Retina (tissue), 1 donor: ENCODE measurements at places on chromosomes 5 and 9.

DNA sequence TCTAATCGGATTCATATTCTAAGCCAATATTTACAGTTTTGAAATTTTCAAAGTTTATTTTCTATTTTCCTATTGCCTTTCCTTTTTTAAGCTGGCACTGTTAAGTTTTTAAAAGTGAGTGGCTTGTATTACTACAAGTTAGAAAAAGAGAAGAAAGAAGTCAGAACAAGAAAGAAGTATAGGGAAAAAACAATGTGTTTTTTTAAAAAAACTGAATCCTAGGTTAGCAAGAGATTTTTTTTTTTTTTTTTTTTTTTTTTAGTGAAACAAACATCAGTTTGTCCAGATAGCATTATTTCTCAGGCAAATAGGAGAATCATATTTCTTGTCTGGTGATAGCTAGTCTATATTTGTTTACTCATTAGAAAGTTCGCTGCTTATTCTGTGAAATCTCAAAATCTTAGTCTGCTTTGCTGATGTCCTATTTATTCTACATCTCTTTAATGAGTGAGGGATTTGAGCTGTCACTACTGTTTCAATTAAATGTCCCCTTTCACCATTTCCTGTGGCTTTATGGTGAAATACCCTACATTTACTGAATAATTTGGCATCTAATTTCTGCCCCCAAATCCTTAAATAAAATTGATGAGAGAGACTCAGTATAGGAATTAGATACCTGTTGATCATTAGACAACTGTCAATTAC lies 19.1 kb upstream of the LMNB1 start:
- DNase-seq: no peak

DNA sequence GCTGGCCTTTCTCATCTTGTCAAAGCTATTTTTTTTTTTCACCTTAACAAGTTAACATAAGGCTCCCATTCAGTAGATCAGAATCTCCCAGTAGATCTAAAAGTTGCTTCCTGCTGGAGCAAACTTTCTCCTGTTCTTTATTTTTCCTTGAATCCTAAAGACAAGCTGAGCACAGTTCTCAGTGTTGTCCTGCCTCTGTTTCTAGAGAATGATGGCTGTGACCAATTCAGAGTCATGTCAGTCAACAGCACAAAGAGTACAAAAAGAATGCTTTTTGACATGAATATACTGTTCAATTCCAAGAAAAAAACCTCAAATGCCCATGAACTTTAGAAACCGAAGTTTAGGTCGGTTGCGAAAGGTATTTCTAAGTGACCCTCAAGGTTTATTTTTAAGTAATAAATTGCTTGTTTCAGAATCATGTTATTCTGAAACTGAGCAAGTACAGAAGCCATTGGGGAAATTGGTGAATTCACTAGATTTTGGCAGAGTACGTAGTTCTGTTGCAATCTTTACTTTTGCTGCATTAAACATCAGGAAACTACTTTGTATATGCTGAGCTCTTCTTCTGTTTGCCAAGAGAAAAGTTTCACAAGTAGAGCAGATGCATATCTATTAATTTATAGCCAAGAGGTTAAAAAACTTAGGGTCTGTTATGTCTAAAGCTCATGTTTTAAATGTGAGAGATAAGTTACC lies 161.7 kb upstream of the RPS23 start:
- DNase-seq: no peak

- no peak for DNase-seq
These were observed 29.3 kb upstream of the RFK start for GRCh38 chr9:76423216-76424177.

GRCh38 chr5:79694652-79695051 lies 5.0 kb downstream of the CMYA5 start:
- DNase-seq: no peak

DNA sequence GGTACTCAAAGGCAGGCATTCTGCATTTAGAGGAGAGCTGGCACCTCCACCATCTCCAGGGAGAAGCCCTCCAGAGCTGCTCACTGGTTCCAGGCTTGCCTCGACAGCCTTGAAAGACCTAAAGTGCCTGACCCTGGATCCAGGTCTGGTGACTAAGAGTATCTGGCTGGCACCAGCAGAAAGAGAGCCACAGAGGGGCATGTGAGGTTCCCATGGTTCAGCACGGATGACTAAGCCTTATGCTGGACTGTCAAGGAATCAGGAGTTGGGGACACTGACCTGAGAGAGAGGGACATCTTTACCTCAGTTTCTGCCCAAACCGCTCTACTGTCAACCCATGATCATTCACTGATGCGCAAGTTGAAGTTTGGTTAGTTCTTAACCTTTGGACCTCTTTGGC lies 3.0 kb downstream of the ACTL7A start:
- no peak for DNase-seq

DNA sequence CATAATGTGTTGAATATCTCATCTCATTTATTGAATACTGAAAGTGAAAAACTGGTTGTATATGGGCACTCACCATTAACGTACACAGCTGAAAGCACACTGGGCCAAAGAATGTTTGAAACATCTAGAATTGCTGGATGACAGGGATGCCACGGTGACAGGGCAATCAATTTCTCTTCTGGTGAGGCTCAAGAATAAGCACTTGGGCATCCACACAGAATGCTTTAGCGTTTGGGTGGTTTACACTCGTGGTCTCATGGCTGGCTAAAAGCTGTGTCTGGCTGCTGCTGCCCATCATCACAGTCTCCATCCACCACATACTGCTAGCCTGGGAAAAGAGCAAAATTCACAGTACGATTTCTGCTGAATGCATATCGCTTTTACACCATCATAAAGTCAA lies 30.7 kb upstream of the IL31RA start:
- DNase-seq: peak; percentile 2

GRCh38 chr5:154626876-154627557 lies 128.2 kb upstream of the LARP1 start:
- DNase-seq: no peak

GRCh38 chr9:136409557-136410455 lies 608 bp downstream of the ENTR1 start:
- DNase-seq: peak; percentile 59

- no peak for DNase-seq
These were observed 45.5 kb upstream of the CDC42SE2 start for GRCh38 chr5:131218392-131218791.

DNA sequence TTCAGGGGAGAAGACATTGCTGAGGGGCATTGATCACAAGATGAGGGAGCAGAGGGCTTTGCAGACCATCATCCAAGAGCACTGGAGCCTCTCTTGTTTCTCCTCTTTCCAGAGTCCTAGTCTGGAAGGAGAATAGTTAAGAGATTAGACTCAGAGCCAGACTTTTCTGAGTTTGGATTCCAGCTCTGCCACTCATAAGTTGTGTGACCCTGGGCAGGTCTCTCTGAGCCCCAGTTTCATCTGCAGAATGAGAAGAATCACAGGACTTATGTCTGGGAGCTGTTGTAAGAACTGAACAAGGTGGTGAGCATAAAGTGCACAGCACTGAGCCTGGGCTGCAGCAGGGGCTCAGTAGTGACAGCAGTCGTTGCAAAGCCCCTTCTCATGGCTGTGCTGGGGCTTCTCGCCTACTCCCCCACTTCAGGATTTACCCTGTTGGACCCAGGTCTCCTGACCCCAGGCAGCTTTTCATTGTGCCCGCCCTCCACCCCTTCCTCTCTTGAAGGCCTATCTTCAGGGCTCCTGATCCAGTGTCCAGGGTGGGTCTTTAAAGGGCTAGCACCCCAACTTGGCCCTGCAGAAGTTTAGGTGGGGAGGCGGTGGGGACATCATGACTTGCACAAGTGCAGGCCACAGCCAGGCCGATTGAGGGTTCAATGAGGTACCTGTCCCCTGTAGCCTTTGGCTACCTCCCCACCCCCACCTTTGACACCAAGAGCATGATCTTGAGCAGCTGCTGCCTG lies 1.5 kb downstream of the SYNPO start:
- no peak for DNase-seq

GRCh38 chr9:123834218-123834888 lies 95.6 kb downstream of the DENND1A start:
- peak; percentile 30 for DNase-seq

GRCh38 chr5:112626715-112627114 lies 111.0 kb upstream of the APC start:
- no peak for DNase-seq

DNA sequence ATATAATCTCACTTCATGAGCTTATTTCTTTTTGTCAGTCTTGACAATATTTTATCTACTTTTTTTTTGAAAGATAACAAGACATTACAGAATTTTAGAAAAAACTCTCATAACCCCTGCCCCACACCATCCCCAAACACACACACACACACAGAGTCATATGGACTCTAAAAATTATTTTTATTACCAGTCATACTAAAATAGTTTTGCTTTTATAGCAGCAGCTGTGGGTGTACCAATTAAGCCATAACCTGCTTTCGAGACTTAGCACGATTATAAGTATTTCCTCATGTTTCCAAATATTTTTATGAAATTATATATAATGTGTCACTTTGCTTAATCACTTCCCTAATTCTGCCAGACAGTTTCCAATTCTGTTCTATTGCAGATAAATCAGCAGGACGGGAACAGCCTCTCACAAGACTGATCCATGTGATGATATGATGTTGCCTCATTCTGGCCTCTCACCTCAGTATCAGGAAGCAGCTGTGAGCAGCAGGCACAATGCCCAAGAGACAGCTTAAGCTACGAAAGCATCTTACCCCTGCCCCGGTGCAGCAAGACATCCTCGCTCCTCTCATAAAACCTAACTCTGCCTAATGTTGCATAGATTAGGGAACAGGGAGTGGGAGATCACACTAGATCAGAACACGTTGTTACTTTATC lies 7.0 kb downstream of the PDCL start:
- DNase-seq: no peak

DNA sequence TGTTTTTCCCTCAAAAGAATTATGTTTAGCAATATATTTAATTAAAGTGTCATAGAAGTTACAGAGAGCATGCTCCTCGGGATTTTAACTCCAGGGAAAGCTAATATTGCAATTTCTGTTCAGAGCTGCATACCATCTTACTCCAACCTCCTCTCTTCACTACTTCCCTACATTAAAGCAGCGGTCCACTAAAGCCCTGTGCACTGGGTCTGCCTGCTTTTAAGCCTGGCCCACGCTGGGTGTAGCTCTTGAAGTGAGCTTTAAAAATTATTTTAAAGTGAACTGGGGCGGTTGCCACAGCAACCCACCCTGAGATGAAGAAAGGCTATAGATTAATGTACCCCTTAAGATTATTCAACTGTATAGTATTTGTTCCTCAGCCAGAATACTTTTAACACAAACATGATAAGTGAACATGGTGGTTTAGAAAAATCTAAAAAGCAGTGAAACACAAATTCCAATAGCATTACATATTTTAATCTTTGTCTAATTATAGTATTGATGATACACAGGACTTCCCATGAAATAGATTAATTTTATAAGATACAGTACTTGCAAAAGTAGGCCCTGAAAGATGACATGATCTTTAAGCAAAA lies 3.9 kb upstream of the MEF2C start:
- no peak for DNase-seq

DNA sequence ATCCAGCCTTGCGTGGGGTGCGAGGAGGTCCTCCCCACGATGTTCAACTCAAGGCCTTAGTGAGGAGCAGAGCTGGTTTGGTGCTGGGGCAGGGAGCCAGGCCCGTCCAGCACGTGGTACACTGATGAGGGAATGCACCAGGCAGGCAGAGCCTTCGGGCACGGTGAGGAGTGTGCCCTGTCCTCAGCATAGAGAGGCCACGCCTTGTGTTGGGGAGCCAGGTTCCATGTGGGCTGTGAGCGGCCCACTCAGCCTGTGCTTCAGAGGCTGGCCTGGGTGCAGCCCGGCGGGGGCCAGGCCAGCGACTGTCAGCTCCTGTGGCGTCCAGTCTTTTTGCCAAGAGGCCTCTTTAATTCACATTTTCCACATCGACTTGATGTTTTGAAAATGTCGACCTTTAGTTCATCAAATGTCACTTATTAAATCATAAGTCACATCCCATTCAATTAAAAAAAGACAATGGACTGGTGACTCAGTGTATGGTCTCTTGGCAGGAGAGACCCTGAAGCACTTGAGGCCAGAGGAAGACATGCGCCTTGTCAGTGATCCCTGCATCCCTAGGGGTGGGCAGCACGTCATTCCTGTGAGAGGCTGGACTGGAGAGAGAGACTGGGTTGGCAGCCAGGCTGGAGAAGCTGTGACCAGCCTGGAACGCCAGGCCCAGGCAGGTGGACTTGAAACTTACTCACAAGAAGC lies 21.7 kb downstream of the ERGIC1 start:
- no peak for DNase-seq

GRCh38 chr5:174118823-174119467 lies 73.4 kb downstream of the NSG2 start:
- peak; percentile 57 for DNase-seq

DNA sequence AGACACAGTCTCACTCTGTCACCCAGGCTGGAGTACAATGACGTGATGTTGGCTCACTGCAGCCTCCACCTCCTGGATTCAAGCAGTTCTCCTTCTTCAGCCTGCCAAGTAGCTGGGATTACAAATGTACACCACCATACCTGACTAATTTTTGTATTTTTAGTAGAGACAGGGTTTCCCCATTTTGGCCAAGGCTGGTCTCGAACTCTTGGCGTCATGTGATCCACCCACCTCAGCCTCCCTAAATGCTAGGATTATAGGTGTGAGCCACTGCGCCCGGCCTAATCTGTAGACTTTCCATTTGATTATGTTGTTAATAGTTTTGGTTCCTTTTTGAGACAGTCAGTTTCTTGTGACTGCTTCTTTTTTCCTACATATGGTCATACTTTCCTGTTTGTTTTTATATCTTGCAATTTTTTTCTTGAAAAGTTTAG lies 31.0 kb downstream of the MTREX start:
- DNase-seq: no peak

DNA sequence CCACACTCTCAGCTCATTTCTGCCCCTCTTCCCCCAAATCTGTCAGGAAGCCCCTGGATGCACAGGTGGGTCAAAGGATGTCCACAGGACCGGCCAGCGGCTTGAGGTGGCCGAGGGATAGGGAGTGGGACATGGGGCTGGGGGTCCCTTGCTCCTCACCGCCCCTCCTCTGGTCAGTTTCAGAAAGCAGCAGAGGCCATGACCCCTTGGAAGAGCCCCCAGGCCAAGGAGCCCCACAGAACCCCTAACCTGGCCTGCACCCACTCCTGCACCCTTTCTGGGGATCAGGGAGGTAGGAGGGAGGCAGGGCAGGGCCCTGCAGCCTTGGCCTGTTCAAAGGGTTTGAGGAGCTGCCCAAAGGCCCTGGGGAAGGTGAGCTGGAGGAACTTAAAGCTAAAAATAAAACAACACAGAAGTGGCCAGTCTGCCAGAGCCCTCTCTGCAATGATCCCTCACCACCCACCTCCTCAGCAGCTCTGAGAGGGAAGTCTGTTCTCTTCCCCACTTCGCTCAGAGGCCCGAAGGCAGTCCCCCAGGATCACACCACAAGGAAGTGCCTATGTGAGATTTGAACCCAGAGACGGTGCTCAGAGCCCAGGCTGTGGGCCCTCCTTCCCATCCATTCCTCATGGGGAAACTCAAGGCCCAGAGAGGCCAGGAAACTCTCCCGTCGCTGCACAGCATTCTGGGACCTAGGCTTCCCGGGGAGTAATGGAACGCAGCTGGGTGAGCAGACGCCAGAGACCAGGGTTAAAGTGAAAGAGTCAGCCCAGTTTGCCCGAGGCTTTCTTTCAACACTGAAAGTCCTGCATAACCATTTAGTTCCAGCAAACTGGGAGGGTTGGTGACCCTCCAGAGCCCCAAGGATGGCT lies 910 bp downstream of the ENG start:
- DNase-seq: no peak

GRCh38 chr5:144187699-144188294 lies 17.1 kb downstream of the KCTD16 start:
- DNase-seq: no peak

- DNase-seq: peak; percentile 27
These were observed 2.0 kb upstream of the EBF1 start for GRCh38 chr5:159101685-159102084.
